ENCODE measurements at places on chromosomes 5 and 9. TPM values are rescaled to one million over a fixed set of nuclear protein-coding genes. Genes with fewer than 3 reads are reported as not detected.
A peak's percentile ranks its signal among the peaks of the same experiment; 100 is the strongest.

DNA sequence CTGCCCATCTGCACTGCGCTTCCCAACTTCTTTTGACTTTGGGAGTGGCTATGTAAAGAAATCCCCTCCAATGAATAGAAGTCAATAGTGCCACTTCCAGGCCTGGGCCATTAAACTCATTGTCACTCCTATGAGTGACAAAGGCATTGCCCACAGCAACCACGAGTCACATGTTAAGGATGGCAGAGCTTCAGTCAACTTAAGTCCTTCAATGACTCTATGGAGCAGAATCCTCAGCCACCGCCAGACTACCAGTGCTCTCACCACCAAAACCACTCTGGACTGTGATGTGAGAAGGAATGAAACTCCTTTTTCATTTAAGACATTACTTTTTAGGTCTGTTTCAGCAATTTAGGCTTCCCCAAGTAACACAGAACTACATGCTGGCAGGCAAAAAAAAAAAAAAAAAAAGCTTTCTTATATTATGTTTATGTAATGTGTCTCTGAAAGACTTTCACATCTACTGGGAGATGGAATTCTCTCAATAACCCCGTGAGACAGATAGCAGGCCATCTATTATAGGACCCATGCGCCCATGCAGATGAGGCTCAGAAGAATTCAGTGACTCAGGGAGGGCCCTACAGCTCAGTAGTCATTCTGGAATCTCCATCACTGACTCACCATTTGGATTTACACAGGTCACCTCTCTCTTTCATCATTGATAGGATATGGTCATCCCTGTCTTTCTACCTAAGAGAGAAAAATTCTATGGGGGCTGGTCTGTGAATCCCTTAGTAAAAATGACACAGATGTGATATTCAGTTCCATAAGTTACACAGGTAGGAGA is 180.5 kb downstream of the CEMIP2 start:
- DNase-seq: no peak
- no peaks in the 10 kb centered on the region for H3K27me3 ChIP-seq
- no peak overlapping the region for H3K4me3 ChIP-seq
- H3K27ac ChIP-seq: no peak overlapping the region
- H3K36me3 ChIP-seq: no peaks in the 10 kb centered on the region

GRCh38 chr5:118777189-118777736 is 211.1 kb downstream of the DTWD2 start:
- no peaks in the 10 kb centered on the region for H3K36me3 ChIP-seq
- 0 out of 2 replicates have a peak, but pooled peaks cover 3% of the 10 kb centered on the region for H3K4me1 ChIP-seq
- DNase-seq: no peak
- H3K27ac ChIP-seq: no peak overlapping the region

- H3K27me3 ChIP-seq: no peaks in the 10 kb centered on the region
- no peak overlapping the region for H3K27ac ChIP-seq
- DNase-seq: no peak
Measured at GRCh38 chr9:79664375-79664831, 92.6 kb downstream of the TLE4 start.

DNA sequence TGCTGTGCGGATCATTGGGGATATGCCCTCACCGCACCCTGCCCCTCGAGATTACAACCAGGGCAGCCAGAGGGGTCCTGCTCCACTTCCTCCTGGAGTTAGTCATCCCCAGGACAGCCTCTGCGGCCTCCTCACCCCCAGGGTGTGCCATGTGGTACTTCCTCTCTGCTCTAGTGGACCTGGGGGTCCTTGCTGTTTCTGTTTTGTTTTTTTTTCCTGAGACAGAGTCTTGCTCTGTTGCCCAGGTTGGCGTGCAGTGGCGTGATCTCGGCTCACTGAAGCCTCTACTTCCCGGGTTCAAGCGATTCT is 5.2 kb upstream of the FCN1 start:
- no peak for DNase-seq
- no peak overlapping the region for H3K4me3 ChIP-seq
- no peak overlapping the region for H3K27ac ChIP-seq
- H3K36me3 ChIP-seq: no peaks in the 10 kb centered on the region
- H3K27me3 ChIP-seq: no peaks in the 10 kb centered on the region

DNA sequence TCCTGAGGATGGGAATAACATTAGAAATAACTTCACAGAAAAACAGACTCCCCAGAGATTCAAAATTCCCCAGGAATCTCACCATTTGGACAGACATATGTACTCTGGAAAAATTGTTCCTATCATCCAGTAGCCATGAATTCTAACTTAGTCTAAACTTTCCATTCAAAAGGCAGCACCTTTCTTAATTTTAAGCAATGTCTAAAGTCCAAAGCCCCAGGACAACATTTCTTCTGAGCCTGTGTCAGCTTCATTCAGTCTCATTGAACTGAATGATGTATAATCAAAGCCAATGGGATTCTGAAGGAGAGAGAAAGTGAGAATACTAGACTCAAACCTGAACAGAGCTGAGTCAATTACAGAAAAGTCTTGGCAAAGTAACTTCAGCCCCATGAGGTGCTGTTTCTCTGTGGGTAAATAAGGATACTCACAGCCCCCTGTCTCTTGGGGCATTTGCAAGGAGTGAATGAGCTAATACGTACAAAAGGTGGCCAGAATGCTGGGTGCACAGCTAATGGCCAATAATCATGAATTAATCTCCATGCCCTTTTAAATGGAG is 140.6 kb downstream of the SEMA5A start:
- H3K36me3 ChIP-seq: no peaks in the 10 kb centered on the region
- H3K27ac ChIP-seq: no peak overlapping the region
- H3K27me3 ChIP-seq: no peaks in the 10 kb centered on the region

- H3K4me3 ChIP-seq: no peak overlapping the region
- H3K4me1 ChIP-seq: peaks cover 10% of the 10 kb centered on the region
- DNase-seq: no peak
- H3K27ac ChIP-seq: no peak overlapping the region
- no peaks in the 10 kb centered on the region for H3K27me3 ChIP-seq
Measured at GRCh38 chr9:90420768-90421513, 221.7 kb downstream of the DIRAS2 start.

DNA sequence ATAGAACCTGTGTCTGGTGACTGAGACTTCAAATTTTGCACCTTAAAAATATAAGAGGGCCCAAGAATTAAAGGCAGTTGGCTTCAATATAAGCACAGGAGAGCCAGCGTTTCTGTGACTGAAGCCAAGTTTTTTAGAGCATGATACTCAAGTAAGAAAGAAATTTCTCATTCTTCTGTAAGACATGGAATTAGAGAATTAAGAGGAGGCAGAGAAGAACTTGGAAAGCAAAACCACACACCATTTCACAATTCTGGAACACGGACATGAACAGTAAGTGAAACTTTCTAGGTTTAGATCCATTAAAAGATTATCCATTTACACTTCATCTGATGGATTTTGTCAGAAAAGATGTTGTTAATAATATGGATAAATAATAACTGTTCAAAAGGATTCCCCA is 8.9 kb upstream of the AGXT2 start:
- no peak overlapping the region for H3K27ac ChIP-seq
- H3K4me3 ChIP-seq: no peak overlapping the region
- H3K27me3 ChIP-seq: no peaks in the 10 kb centered on the region
- no peak for DNase-seq
- H3K4me1 ChIP-seq: peaks cover 12% of the 10 kb centered on the region

GRCh38 chr9:113668061-113668460 is 204.5 kb downstream of the RGS3 start:
- no peak overlapping the region for H3K27ac ChIP-seq
- H3K4me1 ChIP-seq: no peaks in the 10 kb centered on the region
- no peaks in the 10 kb centered on the region for H3K27me3 ChIP-seq
- H3K4me3 ChIP-seq: no peak overlapping the region
- DNase-seq: no peak

DNA sequence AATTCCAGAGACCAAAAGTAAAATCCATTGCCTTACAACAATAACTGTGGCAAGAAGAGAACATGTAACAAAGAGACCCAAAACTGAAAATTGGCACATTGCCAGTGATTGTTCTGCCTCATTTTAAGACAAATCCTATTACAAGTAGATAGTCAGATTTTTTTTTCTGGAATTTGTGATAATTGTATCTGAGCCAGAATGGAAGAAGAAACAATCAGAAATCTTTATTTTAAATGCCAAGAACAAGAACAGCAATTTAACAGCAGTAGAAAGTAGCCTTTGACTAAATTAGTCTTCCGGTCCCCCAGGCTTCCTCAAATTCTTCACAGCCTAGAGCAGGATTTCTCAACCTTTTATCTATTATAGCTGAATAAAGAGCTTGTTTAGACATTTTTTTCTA is 106.7 kb upstream of the PTPN3 start:
- no peaks in the 10 kb centered on the region for H3K36me3 ChIP-seq
- no peak overlapping the region for H3K27ac ChIP-seq
- no peak for DNase-seq
- H3K4me3 ChIP-seq: no peak overlapping the region

DNA sequence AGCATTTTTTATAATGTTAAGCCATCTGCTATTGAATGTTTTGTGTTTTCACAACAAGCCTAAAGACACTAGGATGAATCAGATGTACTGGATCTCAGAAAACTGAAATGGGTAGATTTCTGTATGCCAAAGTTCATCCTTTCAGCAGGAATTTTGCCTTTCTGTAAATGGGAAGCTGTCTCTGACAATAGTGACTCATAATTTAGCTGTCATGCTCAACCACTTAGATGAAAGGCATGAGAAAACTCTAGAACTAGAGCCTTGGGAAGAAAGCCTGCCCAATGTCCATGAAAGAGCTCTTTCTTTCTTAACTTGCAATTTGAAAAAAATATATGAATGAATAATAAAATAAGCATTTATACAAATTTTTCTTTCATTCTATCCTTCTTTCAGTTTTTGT is 616.0 kb upstream of the EDIL3 start:
- no peaks in the 10 kb centered on the region for H3K36me3 ChIP-seq
- no peak for DNase-seq
- H3K27ac ChIP-seq: no peak overlapping the region
- H3K4me3 ChIP-seq: no peak overlapping the region
- no peaks in the 10 kb centered on the region for H3K4me1 ChIP-seq
- no peaks in the 10 kb centered on the region for H3K27me3 ChIP-seq

DNA sequence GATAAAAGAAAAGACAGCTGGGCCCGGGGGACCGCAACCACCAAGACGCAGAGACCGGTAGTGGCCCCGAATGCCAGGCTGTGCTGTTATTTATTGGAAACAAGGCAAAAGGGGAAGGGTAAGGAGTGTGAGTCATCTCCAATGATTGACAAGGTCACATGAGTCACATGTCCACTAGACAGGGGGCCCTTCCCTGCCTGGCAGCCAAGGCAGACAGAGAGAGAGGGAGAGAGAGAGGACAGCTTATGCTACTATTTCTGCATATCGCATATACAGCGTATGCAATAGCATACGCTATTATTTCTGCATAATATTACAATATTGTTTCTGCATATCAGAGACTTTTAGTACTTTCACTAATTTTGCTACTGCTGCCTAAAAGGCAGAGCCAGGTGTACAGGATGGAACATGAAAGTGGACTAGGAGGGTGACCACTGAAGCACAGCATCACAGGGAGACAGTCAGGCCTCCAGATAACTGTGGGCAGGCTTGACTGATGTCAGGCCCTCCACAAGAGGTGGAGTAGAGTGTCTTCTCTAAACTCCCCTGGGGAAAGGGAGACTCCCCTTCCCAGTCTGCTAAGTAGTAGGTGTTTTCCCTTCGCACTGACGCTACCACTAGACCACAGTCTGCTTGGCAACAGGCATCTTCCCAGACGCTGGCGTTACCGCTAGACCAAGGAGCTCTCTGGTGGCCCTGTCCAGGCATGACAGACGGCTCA is 50.3 kb downstream of the RFX3 start:
- peaks cover 24% of the 10 kb centered on the region for H3K4me1 ChIP-seq
- no peak overlapping the region for H3K4me3 ChIP-seq
- H3K27ac ChIP-seq: no peak overlapping the region
- DNase-seq: no peak

DNA sequence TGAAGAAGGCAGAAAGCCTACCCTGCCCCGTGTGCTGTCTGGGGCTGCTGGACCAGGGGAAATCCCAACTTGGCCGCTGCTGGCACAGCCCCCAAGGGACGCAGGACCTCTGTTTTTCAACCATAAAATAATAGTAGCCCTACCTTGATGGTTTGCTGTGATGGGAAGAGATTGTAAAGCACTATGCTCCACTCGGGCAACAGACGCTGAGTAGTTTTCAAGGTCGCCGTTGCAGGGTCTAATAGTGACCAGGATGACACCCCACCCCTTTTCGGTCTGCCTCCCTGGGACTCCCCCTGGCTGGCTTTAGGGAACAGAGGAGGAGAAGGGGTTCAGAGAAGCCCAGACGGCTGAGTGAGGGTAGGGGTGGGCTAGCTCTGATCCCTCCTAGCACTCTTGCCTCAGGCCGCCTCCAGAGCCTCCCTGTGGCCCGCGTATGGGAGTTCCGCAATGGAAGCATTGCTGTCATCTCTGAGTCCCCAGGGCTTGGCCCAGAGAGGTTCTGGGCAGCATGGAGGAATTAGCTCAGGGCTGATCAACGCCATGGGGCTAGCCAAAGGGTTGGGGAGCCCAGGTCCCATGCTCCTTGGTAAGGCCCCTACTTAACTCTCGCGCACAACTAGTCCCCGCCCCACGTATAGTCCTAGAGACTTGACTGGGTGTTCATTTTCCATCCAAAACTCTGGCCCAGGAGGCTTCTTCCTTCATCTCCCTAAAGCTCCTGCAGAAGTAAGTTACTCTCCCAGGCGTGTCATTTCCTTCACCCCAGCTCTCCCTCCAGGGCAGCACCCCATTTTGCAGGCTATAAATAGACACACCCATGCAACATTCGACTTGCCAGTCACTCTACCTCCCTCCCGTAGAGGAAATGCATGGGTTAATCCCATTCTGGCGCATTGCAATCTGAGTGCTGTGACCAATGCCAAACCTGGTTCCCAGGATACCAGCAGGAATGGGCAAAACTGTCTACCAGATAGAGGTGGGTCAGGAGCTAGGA is 1.1 kb upstream of the IRF1 start:
- peak overlapping the region; percentile 80 for H3K4me3 ChIP-seq
- no peaks in the 10 kb centered on the region for H3K36me3 ChIP-seq
- DNase-seq: peak; percentile 54
- H3K27me3 ChIP-seq: peaks cover 39% of the 10 kb centered on the region

- H3K36me3 ChIP-seq: no peaks in the 10 kb centered on the region
- DNase-seq: peak; percentile 85
Measured at GRCh38 chr5:110441035-110441434, 285.4 kb downstream of the TMEM232 start.

- H3K27ac ChIP-seq: no peak overlapping the region
- no peaks in the 10 kb centered on the region for H3K36me3 ChIP-seq
- no peak for DNase-seq
Measured at GRCh38 chr5:43017428-43017815, 22.7 kb downstream of the ANXA2R start.

GRCh38 chr9:70868661-70869652 is 252.5 kb downstream of the TRPM3 start:
- H3K27me3 ChIP-seq: no peaks in the 10 kb centered on the region
- DNase-seq: no peak
- no peak overlapping the region for H3K4me3 ChIP-seq

ELAVL2 gene
- 42.4 TPM for total RNA-seq

AMBP gene
- 4.0 TPM for total RNA-seq

BHMT2 gene
- 1.7 TPM for total RNA-seq

PCDHB14 gene
- 4.1 TPM for total RNA-seq

Measured in GM23338 (cell line).